Stimulated activated CD4-positive, alpha-beta T cell treated with anti-CD3 and anti-CD28 coated beads, TNF-alpha, amount 100 ng/mL, for 48 hours (primary cell): ENCODE measurements at places on chromosomes 2 and 18.

DNA sequence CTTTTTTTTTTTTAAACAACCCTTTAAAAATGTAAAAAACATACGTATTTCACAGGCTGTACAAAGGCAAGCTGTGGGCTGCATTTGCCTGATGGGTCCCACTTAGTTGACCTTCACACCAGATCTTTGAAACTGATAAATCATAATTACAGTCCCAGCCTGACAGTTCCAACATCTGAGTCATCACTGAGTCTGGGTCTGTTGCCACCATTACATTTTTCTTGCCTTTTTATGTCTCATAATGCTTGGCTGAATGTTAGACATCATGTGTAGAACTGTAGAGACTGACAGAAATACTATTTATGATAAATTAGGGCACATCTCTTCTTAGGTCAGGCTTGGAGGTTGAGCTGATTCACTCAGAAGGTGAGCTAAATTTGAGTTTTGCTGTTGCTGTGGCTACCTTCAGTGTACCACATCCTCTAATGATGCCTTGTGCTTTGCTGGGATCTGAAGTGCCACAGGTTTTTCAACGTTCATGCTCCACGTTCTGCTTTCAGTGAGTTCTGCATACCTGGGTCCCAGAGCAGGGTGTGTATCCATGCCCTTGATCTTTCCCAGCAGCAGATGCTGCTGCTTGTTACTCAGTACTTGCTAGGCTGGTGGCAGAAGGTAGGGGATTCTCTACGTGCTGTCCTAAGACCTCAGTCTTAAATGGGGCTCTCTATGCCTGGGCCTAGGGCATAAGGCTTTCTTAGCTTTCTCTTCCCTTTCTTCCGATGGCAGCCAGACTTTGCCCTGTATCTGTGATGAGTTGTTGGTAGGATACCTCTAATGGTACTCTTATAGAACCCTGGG lies 160.6 kb upstream of the SMAD7 start:
- DNase-seq: no peak

DNA sequence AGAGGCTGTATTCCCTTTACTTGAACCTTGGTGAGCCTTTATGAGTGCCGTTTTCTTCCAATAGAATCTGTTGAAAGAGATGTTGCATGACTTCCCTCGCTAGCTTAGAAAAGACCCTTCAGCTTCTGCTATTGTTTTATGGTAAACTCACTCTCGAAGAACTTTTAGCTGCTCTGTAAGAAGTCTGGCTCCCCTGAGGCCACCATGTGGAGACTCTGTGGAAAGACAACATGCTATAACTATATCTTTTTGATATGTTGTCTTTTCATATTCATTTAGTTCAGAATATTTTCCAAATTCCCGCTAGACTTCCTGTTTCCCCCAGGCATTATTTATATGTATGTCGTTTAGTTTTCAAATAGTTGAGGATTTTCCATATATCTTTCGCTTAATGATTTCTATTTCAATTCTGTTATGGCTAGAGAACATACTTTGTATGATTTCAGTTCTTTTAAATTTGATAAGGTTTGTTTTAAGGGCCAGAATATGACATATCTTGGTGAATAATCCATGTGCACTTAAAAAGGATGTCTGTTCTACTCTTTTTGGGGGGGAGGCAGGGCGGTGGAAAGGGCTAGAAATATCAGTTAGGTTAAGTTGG lies 64.1 kb downstream of the PTPN4 start:
- DNase-seq: no peak

GRCh38 chr2:235605312-235606003 lies 111.6 kb downstream of the AGAP1 start:
- DNase-seq: no peak

DNA sequence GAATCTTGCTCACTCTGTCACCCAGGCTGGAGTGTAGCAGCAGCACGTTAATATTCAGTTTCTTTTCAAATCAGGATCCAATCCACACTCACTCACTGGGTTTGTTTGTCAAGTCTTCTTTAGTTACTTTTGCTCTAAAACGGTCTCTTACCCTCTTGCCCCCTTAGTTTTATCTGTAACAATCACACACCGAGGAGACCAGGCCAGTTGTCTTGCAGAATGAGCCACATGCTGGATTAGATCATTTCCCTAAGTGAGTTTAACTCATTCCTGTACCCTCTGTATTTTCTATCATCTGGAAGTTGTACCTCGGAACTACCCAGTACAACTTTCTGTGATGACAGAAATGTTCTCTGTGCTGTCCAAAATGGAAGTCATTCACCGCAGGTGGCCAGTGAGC lies 20.7 kb upstream of the TOGARAM2 start:
- no peak for DNase-seq

GRCh38 chr18:31740180-31740579 lies 20.5 kb downstream of the SLC25A52 start:
- no peak for DNase-seq

DNA sequence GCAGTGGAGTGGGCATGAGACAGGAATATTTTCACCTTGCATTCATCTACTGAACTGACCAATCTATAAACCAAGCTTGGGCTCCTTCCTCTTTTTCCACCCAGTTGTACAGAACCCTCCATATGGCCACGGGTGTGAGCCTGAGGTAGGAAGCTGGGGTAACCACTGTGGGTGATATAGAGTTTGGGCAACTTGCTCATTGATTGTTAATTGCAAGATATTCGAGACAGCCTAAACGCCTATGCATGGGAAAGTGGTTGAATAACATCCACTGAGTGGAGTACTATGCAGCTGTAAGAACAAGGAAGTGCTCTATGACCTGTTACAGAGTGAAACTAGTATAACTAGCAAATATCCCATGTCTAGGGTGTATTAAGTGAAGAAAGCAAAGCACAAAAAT lies 7.3 kb upstream of the VAPA start:
- no peak for DNase-seq

DNA sequence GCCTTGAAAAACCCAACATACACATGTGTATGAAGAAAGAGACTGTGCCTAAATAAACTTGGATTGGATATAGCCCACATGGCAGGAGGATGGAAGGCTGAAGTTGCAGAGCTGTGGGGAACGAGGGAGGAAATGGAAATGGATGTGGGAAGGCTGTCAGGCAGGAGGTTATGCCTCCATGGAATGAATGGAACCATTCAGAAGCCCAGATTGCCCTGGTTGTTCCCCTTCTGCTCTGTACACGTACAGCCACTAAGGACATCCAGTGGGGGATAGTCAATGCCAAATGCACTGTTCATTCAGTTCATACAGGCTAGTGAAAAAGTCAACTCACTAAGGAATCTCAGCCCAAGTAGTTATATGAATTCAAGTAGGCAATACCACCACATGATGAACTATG lies 463.7 kb downstream of the TNS1 start:
- DNase-seq: no peak
